ENCODE measurements at places on chromosomes 1 and 21. TPM values are rescaled to one million over a fixed set of nuclear protein-coding genes. Genes with fewer than 3 reads are reported as not detected.

STRIP1 gene
- 20.8 TPM for total RNA-seq

DNA sequence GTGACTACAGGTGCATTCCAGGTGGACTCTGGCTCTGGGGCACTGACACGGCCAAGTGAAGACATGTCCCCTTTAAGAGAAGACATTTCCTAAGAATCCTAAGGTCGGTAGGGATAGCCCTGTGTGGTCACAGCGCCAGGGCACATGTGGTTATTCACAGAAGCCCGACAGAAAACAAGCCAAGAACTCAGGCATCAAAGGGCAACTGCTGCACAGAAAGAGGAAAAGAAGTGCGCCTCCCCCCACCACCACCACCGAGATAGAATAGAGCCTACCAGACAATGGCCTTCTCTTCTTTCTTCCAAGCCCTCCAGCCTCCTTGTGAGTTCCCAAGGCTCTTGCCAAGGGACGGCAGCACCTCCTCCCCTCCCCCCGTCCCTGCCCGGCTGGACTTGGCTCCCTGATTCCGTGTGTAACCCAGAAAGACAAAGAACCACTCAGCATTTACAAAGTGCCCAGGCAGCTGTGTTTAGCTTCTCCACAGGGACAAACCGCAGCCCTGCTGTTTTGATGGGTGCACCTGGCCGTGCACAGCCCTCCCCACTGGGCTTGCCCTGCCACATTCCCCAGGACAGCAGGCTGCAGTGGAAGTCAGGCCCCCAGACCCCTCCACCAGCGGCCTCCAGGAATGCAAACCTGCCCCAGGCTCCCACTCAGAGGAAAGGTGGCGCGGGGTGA is 30.2 kb downstream of the TMPRSS2 start:
- no peak for ATAC-seq

- ATAC-seq, result no peak
Measured at GRCh38 chr1:42348498-42348897, 13.5 kb upstream of the FOXJ3 start.

DNA sequence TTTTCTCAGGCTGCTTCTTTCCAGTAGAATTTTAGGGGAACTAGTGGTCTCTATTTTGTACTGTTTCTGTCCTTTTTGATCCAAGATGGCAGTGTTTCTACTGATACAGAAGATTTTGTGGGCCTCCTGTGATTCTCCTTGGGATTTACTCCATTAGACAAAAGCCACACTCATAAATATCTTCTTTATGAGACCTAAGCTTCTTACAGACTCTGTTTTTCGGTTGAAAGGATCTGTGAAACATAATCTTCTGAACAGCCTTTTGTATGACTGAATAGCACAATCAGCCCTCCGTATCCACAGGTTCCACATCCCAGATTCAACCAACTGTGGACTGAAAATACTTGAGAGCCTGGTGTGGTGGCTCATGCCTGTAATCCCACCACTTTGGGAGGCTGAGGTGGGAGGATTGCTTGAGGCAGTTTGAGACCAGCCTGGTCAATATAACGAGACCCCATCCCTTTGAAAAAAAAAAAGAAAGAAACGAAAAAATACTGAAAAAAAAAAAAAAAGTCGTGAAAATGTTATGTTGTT is 10.8 kb upstream of the PSMD4 start:
- ATAC-seq, result no peak

DNA sequence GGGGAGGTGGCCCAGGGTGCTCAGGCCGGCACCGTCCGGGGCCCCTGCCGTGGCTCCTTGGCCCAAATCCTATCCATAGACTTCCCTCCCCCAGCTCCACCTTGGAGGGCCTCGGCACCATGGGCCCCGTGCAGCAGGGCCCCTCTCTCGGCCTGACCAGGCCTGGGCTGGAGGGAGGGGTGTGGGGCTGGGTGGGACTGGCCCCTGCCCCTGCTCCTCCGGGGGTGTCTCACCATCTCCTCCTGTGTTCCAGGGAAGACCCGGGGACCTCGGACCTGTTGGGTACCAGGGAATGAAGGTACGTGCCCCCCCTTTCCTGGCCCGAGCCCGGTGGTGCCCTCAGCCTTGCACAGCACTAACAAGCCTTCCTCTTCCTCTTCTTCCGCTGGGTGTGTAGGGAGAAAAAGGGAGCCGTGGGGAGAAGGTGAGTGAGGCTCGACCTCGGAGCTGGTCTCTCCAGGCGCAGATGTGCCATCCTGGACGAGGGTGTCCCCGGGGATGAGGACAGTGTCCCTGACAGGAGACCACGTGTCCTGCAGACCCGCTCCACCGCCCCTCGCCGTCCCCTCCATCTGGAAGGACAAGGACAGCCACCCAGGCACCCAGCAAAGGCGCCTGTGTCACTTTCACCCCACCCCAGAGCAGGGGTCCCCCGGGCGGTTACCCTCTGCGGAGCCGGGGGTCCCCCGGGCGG is 7.9 kb downstream of the COL6A1 start:
- ATAC-seq, result no peak

KRTAP11-1 gene
- not detected for total RNA-seq

DNA sequence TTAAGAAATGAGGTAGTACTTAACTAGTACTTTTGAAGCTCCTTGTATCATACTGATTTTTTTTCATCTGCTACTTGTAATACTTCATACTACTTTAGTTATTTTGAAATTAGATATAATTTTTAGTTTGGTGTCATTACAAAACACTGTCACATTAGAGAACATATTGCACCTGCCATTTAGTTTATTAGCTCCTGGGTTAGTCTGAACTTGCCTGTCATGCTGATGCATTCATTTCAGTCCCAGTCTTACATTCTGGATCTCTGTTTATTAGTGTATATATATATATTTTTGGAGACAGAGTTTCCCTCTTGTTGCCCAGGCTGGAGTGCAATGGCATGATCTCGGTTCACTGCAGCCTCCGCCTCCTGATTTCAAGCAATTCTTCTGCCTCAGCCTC is 50.3 kb downstream of the DYRK1A start:
- no peak for ATAC-seq

DNA sequence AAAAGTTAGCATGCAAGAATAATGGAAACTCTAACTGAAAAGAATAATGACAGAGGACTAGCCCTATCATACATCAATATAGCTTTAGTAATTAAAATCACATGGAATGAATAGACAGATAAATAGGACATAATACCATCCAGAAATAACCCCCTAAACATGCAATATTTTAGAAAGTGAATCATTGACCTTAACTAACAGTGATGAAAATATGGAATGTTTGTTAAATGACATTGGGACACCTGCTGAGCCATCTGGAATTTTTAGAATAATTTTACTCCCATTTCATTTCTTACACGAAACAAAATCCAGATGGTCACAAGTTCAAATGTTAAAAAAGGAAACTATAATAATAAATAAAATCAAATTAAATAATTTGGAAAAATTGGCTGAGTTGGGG is 53.1 kb upstream of the FMO3 start:
- ATAC-seq, result no peak

DNA sequence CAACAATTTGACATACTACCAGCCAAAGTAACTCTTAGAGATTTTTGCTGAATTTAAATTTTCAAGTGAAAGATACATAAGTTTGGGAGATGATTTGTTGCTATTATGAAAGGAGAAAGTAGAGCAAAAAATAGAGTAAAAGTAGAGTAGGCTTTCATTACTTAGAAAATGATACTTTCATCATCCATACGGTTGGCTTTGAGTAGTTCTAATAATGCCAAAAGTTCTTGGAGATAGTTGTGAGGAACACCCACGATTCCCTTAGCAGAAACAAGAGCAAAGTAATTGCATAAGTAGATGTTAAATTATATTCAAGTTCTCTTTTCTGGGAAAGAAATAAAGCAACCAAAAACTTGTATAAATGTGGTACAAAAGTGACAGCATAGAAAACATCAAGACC is 95.0 kb upstream of the VAV3 start:
- ATAC-seq, result no peak

- ATAC-seq, result no peak
Measured at GRCh38 chr21:39085843-39086405, 97.3 kb downstream of the PSMG1 start.

Measured in esophagus mucosa (tissue), 1 donor.